ENCODE measurements at places on chromosomes 6 and 20.

DNA sequence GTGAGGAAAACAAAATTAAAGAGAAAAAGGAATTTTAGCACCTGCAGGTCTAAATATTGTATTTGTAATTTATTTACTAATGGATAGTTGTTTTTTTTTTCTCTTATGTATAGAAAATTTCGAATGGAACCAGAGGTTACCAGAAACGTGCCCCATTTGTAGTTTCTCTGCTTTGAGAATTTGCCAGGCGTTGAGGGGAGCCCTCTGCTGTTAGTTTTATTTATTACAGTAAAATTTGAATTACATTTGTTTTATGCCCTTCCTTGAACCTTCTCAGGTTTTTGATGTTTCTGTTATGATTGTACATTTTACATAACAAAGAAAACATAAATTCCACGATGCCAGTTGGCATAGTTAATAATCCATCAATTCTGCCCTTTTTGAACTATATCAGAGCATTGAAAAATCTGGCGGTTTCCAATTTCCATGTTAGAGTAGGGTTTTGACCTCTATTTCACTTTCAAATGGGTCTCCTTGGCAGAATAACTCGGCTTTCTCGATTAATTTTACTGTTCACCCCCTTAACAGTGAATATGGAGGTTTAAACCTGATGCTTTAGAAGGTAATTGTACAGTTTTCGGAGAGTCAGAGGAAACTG, 35.1 kb upstream of the RFPL4B start:
- no peak for DNase-seq

DNA sequence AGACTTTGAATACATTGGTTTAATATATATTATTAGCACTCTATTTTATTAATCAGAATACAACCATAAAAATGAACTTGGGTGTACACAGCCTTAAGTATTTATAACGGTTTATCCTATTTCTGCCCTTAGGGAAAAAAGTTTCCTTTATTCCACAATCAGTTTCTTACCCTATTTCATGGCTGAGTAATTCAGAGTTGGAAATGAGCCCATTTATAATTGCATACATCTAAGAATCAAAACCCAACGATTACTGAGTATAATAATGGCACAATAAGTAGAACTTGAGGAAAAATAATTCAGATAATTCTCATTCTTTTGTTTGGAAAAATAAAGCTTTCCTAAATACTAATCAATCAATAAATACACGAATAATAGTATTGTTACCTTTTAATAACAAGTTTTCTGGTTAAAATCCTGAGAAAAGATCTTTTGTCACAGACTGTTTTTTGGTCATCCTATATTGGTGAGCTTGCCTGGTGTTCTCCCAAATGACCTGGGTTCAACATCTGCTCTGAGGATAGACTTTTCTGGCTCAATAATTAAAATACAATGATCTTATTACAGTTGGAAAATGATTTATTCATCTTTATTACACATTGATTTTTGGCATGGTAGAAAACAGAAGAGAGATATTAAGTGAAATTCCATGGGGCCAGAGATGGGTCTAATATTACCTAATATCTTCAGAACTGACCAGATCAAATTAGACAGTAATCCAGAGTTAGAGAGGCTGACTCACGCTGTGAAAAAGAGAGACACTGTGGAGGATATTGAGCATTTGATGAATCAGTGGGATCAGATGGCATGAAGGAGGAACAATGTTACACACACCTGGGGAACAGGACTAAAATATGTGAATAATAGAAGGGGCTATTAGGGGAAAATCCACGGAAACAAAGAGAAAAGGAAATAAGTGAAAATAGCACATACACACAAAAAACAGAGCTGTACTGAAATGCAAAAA, 162.1 kb upstream of the TBX18 start:
- no peak for DNase-seq

- DNase-seq: no peak
These were observed 58.0 kb upstream of the PREP start for GRCh38 chr6:105460860-105461259.

DNA sequence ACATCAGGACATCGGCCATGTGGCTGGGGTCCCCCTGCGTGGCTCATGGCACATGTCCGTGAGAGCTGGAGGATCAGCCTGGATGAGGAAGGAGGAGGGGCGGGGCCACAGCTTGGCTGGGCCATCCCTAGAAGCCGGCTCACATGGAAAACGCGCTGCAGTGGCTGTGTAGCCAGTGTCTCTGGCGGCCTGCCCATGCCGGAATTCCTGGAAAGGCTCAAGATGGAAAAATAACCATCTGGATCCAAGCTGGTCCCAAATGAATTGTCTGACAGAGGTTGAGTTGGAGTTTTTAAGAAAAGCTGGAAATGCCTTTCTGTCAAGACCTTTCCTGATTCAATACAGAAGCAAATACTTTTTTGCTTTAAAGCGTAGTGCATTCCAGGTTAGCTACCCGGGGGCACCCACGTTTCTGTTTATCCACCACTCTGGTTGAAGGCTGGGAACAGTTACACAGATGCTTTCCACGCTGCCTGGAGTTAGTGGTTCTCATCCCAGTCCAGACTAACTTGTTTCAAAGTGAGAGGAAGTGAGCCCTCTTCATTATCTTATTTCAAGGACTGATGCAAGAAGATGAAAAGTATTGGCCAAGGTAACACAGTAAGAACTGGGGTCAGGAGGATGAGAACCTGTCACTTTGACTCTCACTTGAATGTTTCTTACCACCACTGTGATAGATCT, 99.0 kb downstream of the GMPR start:
- no peak for DNase-seq

DNA sequence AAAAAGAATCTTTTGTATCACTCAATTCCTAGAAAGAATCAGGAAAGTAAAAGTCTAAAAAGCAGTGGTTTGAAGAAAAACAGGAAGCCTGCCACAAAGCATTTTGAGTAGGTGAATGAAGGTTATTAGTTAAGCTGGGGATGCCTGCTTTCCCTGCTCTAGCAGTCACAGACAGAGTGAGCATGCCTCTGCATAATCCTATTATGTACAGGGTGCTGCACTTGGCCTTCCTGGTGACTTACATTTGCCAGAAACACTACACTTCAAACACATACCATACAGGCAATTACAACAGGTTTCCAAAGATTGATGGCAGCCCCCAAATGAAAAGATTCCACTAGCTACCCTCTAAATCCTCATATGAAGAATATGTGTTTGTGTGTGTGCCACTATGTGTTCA, 130.8 kb downstream of the TPBG start:
- DNase-seq: peak; percentile 22

DNA sequence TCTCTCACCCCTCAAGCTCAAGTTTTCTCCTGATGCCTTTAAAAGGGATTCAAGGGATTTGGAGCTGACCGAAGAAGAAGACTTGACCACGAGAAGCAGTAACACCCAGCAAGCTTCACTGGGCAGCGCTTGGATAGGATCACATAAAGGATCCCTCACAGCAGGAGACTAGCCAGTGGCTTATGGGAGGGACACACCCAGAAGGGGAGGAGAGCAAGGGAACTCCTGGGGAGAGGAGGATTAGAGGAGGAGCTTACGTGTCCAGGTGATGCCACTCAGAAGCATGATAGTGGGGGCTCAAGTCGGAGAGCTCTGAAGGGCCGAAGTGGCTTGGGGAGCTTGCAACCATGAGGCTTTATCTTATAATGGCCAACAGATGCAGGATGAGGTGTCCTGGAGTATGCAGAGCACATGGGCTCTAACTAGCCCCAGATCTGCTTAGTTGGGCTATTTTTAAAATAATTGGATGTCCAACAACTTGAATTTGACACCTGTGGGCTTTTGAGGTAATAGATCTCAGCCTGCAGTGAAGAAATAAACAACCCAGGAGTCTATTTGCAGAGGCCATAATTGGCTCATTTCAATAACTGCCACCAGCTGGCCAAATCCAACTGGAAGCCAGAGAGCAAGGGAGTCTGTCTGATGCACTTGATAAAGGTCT, 137.9 kb upstream of the EXOC2 start:
- DNase-seq: no peak

GRCh38 chr6:154550779-154551178, 40.3 kb upstream of the CNKSR3 start:
- no peak for DNase-seq

- no peak for DNase-seq
These were observed 37.5 kb upstream of the MRPS18A start for GRCh38 chr6:43724914-43725642.

DNA sequence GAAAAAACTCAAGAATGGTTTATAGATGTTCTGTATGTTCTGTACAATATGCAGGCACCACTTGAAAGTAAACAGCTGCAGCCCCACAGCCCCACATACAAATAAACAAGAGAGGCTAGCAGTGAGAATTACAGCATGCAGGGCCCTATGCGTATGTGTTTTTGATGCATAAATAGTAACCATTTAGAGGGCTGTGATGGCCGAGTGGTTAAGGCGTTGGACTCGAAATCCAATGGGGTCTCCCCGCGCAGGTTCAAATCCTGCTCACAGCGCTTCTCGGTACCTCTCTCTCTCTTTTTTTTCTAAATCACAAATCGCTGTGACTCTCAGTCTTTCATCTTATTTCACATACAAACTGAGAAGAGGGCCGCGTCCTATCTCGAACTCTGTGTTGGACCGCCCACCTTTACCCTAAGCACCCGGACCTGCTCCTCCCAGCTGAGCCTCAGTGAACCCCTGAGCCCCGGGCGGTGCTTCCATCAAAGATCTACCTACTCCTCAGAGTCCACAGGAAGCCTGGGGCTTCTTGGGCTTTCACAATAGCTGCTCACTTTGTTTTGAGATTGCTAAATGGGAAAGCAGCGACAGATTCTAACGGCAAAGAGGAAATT, 37.7 kb upstream of the PRSS16 start:
- DNase-seq: no peak

DNA sequence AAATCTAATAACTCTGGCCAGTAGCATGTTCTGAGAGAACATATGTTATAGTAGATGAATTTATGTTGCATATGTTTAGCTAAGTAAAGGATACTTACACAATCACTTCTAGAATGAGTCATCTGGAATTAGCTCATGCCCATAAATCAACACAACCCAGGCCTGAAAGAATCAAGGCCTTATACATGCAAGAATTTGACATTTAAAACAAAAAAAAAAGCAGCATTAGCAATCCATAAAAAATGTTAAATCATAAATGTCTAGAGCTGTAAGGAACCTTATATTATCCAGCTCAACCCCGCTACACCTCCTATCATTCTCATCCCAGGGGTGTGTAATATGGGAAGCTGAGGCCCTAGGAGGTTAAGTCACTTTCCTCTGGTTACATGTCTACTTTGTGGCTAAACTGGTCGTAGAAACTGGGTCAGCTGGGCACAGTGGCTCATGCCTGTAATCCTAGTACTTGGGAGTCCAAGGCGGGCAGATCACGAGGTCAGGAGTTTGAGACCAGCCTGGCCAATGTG, 105.2 kb upstream of the CARMIL1 start:
- DNase-seq: no peak

DNA sequence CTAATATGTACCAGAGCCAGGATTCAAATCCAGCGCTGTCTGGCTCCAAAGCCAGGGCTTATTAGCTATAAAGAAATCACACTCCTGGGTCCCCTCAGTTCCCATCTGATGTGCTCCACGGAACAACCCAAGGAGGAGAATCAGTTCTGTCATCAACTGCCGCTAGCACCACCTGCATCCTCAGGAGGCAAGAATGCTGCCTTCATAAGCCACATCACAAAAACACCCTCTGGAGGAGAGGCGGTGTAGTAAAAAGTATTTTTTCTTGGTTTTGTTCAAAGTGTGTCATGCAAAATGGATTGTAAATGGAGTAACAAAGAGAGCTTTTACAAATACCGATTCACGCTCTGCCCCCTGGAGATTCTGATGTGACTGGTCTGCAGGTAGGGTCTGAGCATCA, 57.1 kb downstream of the TNFRSF21 start:
- DNase-seq: no peak

DNA sequence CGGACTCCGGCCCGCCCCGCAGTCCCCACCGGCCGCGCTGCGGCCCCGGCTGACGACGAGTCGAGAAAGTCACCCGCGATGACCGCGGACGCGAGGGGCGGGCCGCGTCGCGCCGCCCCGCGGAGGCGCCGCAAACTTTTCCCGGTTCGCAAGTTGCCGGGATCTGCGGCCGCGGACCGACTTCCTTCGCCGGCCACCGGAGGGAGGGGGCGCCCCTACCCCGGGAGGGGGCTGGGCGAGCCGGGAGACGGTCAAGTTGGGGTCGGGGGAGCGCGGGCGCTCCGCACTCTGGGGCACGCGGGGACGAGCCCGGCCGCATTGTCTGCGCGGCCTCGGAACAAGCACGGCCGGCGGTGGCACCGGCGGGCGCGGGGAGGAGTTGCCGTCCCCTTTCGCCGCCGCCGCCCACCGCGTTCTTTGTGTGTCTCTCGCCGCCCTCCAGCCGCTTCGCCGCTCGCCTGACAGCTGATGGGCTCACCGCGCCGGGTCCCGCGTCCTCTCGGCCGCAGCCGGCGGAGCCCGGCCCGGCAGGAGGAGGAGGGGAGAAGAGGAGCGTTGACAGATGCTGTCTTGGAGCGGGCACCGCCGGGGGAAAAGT, 131.6 kb downstream of the OGFRL1 start:
- no peak for DNase-seq

DNA sequence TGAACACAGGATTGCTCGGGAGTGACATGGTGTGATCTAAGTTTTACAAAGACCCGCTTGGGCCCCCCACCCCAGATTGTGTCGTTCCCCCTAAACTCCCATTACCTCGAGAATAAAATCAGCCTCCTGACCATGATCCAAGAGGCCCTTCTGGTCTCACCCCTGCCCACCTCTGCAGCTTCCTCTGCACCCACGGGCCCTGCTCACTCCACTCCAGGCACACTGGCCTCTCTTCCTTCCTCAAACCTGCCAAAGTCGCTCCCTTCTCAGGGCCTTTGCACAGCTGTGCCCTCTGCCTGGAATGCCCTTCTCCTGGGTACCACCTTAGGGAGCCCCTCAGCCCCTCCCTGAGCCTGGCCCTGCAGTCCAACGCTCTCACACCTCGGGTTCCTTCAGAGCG, 17.9 kb downstream of the TGM2 start:
- DNase-seq: no peak

DNA sequence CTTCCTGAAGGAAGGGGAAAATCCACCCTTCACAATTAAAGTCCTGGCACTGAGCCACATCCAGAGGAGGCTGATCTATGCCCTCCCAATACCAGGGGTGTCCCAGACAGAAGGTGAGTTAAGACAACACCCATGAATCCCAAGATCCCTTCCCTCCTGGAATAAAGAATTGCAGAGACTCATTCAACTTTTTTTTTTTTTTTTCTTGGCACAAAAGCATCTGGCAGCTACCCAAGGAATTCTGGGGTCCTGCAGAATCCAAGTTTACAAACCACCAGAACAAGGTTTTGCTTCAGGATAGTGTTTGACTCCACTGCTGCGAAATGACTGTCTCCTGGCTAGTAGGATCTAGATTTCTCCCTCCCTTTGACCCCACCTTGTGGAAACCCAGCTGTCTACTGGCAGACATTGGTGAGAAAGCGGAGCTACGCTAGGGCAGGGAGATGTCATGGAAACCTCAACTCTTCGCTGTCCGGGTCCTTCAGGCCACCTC, 37.4 kb downstream of the JAG1 start:
- DNase-seq: no peak

DNA sequence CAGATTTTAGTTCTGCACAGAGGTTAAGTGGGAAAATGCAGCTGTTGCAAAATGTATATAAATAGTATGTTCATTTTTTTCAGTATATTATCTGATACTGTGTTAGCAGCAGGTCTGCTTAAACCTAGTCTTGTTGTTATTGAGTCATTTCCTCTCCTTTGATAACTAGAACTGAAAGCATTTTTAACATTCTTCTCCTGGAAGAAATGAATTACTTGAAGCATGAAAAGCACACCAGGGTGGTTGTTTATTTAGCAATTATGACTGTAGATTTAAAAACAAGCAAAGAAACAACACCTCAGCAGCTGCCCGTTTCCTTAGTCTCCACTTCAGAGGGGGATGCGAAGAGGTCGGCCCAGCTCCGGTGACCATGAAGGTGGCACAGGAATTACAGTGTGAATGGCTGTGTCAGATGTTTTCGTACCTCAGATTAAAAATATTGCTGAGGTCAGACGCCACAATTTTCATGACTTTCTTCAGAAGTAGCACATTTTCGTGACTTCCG, 53.5 kb downstream of the GOPC start:
- no peak for DNase-seq

All from D721Med (cell line).